ENCODE measurements at places on chromosomes 7 and 10.

- DNase-seq, result no peak
Measured at GRCh38 chr10:66026321-66026720, 899.5 kb upstream of the LRRTM3 start.

DNA sequence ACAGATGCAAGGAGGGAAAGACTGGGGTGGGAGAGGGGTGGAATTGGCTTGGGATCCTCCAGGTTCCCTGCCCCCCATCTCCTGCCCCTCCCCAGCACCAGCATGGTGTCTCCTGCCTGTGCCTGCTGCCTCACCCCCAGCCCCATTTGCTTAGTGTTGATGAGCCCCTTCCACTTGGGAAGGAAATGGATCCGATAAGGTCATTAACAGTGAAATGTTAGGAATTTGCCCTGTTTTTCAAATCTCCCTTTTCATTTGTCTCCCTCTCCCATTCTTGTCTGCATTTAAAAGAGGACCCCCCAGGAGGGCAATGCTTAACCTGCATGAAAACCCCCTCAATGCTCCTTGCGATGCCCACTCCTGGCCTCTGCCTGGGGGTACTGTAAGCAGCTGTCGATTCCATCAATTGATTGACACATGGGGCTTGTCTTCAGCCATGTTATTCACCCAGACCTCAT lies 51.5 kb downstream of the HK1 start:
- no peak for DNase-seq

GRCh38 chr7:22564511-22565045 lies 64.6 kb upstream of the STEAP1B start:
- DNase-seq, result no peak

DNA sequence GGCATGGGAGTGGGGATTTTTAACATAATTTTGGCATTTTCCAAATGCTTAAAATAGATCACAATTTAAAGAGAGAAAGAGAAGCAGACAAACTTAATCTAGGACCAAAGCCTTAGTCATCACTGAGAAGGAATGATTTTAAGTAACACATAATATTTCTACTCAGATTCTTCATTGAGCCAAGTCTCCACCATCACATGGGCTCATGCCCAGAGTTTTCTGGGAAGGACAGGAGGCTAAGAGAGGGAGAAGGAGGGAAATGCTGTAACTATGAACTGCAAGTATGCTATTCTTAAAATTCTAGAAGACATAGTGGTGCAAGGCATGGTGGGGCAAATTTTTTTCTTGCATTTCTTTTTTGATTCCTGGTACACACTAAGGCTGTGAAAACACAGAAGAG lies 23.8 kb upstream of the UBE2D1 start:
- no peak for DNase-seq

GRCh38 chr7:94612253-94612652 lies 43.7 kb downstream of the SGCE start:
- DNase-seq, result no peak

- DNase-seq, result no peak
Measured at GRCh38 chr10:28922127-28922526, 244.8 kb downstream of the BAMBI start.

DNA sequence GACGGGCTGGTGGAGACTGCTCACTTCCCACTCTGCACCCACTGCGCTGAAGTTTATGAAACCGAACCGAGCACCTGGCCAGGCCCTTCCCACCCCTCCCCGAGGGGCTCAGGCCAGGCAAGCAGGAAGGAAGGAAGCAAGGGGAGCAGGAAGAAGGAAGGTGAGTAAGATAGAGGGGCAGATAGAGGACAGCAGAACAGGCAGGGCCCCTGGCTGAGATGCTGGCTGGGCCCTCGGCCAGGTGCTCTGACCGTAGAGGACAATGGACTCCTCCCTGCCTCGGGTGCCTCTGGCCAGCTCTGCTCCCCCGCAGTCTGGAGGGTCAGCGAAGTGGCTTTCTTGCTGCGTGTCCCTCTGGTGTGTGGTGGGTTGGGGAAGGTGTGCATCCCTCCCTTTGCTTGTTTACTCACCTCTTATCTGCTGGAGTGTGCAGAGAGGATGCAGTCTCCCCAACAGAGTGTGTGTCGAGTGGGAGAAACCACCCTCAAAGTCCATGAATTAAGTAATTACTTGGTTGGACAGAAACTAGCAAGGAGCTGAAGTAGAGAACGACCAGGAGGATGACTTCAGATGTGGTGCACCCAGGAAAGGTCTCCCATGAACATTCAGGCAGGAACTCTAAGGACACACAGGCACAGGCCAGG lies 82.8 kb upstream of the PPP2R2D start:
- DNase-seq, result no peak

GRCh38 chr7:27104341-27105058 lies 2.0 kb upstream of the HOXA2 start:
- DNase-seq, result no peak

- DNase-seq, result no peak
Measured at GRCh38 chr7:7414791-7415603, 120.7 kb downstream of the COL28A1 start.

DNA sequence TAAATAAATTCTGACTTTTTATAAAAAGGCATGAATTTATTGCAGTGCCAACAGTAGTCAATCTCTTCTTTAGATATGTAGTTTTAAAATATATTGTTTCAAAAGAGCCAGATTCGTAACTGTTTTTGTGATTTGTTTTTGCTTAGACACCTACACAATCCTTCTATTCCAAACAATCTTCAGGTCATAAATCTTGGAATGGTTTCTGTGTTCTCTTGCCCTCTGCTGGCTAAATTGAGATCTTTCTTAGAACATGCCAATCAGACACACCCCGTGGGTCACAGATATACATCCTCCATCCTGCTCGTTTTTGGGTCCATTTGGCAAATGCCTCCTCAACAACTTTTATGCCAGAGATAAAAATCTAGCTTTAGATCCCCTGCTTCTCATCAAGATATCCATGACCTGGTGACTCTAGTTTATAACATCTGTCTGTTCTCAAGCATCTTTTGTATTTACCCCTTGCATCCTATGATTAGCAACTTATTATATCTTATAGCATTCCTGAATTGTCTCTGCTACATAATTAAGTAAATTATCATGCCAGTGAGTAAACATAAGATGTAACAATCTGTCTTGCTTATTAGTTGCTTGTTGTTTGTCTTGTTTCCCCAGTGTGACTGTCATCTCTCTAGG lies 35.3 kb upstream of the IFRD1 start:
- DNase-seq, result no peak

- no peak for DNase-seq
Measured at GRCh38 chr7:24788961-24789576, 31.8 kb upstream of the GSDME start.

DNA sequence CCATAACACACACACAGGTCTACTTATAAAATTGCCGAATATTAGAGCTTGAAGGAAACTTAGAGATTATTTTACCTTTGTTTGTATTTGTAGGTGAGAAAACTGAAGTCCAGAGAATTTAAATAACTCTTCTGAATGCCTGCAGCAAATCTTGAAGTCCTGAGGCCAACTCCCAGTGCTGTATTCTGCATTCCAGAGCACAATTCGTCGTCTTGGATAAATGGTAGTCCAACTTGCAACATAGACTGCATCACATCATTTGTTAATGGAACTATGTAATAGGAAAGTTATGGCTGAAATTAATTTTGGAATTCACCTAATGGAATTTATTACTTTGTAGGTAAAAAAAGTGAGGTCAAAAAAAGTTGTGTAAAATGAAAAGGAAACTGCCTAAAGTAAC lies 37.3 kb upstream of the SEMA3D start:
- DNase-seq, result no peak

- DNase-seq, result no peak
Measured at GRCh38 chr10:128751284-128751683, 625.1 kb upstream of the MKI67 start.

DNA sequence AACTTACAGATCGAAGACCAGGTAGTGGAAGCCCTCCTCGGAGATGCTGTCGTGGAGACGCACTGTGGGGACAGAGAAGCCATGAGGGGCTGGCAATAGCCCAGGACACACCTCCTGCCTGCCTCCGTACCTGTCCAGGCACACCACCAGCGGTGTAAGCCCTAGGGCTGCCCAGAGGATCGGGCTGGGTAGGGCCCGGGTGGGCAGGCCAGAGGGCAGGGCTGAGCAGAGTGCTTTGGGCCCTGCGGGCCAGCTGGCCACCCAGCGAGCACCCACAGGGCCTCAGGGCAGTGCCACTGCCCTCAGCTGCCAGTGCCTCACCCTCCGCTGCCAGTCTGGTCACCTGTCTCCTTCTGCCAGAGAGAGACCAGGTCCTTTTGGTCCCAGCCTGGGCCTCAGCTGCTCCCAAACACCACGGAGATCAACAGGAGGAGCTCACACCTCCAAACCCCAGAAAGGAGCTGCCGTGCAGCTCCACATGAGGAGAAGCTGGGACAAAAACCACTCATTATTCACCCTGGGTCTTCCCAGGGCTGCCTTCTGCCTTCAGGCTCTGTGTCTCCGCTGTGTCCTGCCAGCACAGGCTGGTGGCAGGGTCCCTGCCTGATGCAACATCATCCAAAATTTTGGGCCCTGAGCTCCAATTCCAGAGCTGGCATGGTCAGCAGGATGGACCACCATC lies 58.2 kb downstream of the YKT6 start:
- DNase-seq, result no peak

DNA sequence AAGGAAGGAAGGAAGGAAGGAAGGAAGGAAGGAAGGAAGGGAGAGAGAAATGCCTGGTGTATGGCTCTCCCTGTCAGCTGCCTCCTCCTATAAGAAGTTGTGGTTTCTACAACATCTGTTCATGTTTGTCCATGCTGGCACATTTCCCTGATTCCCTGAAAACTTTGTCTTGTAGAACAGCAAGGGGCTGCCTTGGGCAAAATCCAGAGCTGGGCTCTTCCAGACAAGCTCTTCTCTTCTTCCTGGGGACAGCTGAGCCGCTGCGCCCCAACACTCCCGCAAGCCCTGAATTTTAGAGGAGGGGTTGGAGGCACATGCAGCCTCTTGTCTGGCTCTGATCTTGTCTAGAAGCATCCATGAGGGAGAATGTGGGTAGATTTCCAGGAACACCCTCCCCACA lies 282.0 kb upstream of the ADARB2 start:
- DNase-seq, result no peak

DNA sequence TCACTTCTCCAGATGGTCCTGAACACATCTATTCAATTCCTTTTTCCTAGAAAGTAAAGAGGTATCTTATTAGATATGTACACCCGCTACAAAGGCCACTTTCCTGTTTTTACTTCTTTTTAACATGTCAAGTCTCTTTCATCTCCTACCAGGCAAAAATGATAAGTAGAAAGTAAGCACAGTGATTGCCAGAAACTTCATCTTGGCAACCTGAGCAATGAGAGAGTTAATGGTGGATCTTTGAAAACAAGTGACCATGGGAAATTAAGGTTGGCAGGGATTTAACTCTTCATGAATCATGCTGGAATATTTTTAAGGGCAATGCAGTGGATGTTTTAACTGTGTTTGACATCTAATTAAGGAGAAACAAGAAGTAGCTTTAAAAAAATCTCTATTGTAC lies 2.7 kb downstream of the SEMA3A start:
- DNase-seq, result no peak

DNA sequence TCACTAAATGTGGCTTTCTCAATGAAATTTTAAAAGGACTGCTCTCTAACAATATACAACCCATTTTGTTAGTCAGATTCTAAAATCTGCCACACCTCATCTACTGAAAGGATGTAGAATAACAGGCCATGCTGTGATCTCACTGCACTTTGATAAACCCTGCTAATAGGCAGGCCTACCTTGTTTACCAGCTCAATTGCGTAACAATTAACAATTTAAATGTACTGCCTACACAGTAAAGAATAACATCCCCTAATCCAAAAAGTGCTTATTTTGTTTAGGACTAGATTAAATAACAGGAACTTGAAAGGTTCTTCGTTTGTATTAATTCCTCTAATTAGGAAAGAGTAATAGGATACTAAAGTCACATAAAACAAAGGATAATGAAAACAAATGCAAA lies 4.5 kb downstream of the SRI start:
- no peak for DNase-seq

DNA sequence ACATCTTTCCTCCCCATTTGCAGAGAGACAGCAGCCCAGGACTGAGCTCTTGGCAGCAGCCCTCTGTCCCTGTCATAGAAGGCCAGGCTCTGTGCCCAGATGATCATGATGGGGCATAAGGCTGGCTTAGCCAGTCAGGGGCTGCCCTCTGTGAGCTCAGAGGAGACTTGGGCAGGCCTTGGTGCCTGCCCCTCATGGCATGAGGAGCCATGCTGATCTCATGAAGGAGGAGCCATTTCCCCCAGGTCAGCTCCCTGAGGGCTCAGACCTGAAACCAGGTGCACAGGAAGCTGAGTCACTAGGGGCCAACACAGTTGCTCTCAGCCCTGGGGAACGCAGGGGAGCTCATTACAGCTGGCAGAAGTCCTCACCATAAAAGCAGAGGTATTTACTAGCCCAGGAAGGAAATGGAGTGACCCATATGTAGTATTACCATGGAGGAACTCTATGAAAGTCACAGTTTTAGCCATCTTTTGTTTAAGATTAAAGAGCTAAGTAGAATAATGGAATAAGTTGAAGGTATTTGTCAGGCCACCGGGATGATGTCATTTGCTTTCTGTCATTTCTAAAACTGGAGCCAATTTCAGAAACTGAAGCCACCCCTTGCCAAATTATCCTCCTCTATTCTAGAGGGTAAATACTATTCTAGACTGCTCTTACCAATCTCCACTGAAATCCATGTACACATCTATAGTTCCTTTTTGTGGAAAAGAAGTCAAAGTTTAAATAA lies 362.4 kb upstream of the ZNF32 start:
- DNase-seq, result no peak

DNA sequence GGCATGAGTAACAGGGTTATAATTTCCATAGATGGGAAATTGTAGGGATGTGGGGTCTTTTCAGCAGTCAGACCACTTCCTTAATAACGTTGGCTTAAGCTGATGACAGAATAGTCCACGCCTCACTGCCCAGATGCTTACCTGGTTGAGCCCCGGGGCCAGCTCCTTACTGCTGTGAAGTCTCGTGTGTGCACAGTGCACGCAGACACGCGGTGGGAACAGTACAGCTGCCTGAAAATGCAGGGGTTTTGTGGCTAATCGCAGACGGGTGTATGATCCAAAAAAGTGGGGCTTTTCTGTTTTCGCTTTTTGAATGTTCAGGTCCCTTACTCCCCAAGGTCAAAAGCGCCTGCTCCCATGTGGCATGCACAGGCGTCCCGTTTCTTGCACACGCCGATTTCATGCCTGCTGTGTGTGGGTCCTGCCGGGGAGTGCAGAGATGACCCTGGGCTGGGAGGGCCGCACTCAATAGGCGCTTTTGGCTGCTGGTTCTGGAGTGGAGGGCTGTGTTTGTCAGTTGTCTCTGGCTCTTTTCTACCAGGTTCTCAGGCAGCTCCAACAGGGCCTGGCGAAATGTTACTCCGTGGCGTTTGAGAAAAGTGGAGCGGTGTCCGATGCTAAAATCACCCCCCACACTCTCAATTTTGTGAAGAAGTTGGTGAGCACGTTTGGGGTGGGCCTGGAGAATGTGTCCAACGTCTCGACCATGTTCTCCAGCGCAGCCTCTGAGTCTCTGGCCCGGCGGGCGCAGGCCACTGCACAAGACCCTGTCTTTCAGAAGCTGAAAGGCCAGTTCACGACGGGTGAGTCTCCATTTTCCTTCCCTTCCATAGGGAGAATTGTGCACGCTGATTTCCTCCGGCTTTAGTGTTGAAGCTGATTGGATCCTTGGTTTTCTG lies 116.0 kb downstream of the TRRAP start:
- no peak for DNase-seq

GRCh38 chr10:13671904-13672303 lies 85.1 kb downstream of the PRPF18 start:
- DNase-seq, result no peak

All from nephron progenitor cell (in vitro differentiated cells).